Left lung (tissue), 14 donors: ENCODE measurements at places on chromosomes 5 and 9.

- no peak for DNase-seq
Observed at GRCh38 chr5:9447691-9448090, 98.2 kb downstream of the SEMA5A start.

GRCh38 chr5:175214152-175214551, 229.8 kb downstream of the DRD1 start:
- DNase-seq, result no peak

GRCh38 chr9:35948901-35949318, 9.0 kb downstream of the OR2S2 start:
- DNase-seq, result no peak

DNA sequence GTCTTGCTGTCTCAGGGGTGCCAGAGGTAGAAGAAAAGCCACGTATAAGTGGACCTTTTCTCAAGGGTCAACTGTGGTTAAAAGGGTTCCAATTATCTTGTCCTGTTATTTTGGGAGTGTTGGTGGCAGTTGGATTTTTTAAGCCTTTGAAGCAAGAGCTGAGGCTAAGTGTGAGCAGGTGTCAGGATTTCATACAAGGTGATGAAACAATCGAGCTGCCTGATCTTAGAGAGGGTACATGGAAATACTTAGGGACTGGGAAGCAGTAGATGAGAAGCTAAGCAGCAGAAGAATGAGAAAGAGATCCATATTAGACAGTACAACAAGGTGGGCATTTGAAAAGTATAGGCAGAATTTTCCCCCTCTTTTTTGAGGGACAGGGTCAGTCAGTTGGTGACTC, 23.6 kb downstream of the FOCAD start:
- no peak for DNase-seq

DNA sequence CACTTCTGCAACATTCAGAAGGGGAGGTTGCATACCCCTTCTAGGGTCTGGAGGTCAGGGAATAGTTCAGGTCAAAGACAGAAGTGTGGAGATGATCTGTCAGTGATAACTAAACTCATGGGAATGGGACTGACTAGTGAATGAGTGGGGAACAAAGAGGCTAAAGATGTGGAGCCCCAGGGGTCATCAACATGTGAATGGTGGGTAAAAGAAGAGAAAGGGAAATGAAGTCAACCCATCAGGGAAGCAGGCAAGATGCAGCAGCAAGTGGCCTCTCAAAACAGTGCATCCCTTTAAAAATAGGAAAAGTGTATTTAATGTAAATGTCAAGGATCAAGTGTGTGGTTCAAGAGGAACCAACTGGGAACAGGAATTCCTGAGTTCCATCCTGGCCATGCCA, 69.9 kb downstream of the PLPPR1 start:
- DNase-seq, result no peak
